Hematopoietic multipotent progenitor cell treated with erythropoietin and hydrocortisone succinate and interleukin-3 and kit ligand, for 15 days (in vitro differentiated cells): ENCODE measurements at places on chromosomes 11 and 22.

DNA sequence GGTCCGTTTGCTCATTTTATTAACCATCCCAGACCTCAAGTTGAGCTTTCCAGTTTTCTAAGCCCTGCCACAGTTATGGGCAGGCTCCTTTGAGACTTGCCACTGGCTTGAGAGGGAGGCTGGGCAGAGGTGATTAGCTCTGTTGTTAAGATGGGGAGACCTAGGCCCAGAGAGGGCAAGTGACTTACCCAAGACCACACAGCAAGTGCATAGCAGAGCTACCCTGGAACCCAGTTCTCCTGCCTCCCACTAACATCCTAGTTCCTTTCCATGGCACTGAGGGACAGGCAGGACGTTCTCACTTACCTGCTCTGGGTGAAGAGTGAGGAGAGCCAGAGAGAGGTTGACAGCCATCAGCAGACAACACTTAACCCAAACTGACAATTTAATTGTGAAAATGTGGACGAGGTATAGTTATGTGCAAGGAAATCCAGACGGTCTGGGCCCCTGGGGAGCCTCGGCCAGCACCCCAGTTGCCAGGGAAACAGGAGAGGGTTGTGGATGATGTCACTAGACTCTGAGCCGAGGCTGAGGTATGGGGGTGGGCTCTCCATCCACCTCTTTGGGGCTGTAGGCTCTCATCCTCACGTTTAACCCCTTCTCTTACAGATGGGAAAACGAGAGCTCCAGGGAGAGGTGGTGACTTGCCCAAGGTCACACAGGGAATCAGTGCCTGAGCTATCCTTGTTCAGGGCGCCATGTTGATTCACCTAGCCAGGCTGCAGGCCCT, 12.3 kb upstream of the WNT11 start:
- DNase-seq = no peak

GRCh38 chr11:60468829-60469228, 13.2 kb downstream of the MS4A1 start:
- no peak for DNase-seq

DNA sequence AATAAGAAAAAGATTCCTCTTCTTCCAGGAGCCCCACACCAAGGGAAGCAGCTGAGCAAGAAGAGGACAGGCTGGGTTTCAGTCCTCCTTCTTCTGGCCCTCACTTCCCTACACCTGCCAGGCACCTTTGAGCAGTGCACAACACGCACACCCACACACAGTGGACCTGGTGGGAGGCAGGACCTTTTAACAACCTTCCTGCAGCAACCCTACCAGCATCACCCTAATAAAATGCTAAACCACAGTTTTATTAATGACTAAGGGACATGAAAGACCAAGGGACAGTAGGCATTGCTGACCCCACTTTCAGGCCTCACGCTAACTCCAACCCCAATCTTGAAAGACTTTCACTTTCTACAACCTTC, 12.2 kb downstream of the ARAP1 start:
- no peak for DNase-seq

GRCh38 chr11:10540546-10540914, 457 bp downstream of the RNF141 start:
- DNase-seq = peak; percentile 20

GRCh38 chr11:72771507-72771906, 19.3 kb upstream of the ARAP1 start:
- DNase-seq = no peak

GRCh38 chr22:17492247-17492646, 71.1 kb upstream of the SLC25A18 start:
- no peak for DNase-seq

DNA sequence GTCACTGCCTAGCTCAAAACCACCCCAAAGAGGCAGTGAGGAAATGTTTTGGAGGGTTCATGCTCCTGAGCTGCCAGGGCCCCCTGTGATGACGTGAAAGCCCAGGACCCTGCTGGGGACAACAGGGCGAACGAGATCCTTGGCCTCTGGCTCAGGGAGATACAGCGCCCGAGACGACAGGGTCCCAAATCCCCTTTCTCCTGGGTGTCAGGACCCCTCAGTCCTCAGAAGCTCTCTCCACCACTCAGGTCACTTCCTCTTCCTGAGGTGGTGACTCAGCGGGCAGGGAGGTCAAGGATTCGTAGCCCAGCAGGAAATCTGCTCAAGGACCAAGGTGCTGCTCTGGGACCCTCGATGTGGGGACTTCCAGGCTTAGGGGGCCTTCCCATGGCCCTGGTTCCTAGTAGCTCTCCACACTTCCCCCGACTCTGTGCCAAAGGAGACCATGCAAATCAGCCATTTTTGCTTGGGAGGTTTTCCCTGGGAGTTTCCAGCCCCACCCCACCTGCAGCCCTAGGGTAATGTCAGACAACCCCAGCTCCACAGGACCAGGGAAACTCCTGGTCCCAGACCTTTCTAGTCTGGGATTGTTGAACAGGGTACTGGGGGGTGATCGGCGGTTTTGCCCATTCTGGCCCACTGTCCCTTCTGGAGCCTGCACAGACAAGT, 12.8 kb downstream of the BCL9L start:
- DNase-seq = no peak

- no peak for DNase-seq
Measured at GRCh38 chr11:71934213-71934612, 5.4 kb downstream of the RNF121 start.

- no peak for DNase-seq
Measured at GRCh38 chr11:3170756-3171650, 5.9 kb upstream of the OSBPL5 start.

DNA sequence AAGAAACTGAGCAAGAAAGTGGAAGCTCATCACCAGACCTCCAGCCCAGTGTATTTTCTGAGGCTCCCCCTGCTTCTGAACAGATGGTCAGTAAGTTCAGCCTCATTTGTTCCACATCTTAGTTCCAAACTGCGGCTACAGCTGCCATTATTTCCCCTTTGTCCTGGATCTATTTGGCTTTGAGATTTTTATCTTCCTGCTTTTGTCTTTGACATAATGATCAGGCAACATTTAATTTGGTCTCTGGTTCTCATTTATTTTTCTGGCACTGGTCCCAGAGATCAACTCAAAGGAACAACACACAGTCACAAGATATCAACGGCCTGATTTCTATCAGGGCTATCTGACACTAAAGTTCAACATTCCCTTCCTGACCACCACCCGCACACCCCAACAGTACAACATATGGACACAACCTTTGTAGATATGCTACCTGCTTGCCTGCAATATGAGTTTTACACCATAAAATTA, 137.5 kb downstream of the FAM76B start:
- no peak for DNase-seq

DNA sequence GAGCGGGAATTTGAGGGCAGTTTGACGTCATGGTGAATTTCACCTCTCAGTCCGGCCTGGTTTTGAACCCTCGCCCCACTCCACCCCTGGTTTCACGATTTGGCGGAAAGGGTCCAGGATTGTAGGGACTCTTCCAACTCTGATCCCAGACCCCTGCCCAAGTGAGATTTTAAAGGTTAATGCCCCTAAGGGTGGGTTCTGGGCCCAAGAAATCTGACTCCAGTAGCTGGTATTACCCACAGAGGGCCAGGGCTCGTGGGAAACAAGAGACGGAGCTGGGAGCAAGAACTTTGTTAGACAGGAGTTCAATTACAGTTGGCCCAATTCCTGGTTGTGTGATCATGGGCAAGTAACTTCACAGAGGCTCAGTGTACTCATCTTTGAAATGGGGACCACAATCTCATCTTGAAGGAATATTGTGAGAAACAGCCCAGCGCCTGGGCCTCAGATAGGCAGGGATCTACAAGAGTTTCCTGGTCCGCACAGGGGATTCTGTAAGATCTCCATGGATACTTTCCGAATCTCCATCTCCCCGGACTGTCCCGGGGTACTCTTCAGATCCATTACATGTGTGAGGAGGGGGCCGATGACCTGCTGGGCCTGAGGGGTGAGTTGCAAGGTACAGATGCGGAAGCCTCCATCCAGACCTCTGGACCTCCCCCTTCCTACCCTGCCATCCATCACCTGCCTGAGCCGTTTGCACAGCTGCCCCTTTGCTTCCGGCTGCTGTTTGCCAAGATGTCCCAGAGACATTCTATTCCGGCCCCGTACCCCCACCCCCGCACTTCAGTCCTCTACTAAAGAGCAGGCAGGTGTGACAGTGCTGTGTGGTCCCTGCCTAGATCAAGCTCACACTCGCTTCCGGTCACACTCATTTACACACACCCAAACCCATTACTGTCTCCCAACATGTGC, 687 bp upstream of the CALCA start:
- DNase-seq = no peak

GRCh38 chr11:15541079-15541478, 426.4 kb downstream of the INSC start:
- DNase-seq = no peak

DNA sequence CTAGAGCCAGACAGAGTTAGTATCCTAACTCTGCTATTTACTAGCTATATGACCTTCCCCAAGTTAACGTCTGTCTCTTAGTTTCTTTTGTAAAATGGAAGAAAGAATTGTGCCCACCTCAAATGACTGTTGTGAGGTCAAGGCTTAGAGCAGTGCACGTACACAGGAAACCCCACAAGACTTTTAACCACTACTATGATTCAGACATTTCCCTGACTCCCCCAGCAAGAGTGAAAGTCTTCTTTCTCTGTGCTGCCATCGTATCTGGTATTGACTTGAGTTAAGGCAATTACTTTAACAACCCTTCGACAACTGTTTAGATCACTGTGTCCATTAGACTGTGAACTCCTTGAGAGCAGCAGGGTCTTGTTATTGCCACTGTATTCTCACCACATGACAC, 2.6 kb upstream of the OR52W1 start:
- DNase-seq = no peak

GRCh38 chr11:38305682-38306081, 1707.6 kb upstream of the RAG2 start:
- DNase-seq = no peak

GRCh38 chr22:26722159-26722558, 64.8 kb downstream of the MIAT start:
- no peak for DNase-seq

DNA sequence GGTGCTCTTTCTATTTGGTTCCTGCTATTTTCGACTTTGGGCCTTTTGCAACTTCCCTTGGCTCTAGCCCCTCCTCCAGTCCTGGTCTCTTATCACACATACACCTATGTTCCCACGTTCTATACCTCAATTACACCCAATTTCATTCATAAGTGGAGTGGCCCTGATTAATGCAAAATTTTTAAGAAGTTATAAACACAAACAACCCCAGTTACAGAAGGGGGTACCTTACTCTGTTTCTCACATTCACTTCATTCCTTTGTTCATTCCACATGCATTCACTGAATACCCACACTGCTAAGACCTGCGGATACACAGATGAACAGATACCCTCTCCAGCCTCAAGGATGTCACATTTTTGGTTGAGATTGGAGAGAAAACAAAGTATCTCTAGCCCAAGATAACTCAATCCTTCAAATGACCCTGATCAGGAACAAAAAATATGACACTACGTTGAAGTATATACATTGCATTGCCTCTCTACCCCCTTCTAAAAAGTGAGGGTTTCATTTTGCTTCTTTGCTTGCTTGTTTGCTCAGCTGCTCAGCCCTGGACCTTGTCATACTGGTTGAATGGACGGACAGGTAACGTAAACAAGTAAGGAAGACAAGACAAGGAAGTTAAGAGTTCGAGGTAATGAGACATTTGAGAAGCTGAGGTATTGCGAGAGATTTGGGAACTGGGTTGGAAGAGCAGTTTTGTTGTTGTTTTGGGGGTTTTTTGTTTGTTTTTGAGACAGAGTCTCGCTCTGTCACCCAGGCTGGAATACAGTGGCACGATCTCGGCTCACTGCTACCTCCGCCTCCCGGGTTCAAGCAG, 3.6 kb upstream of the VPS37C start:
- no peak for DNase-seq
